ENCODE measurements at places on chromosomes 6 and 20.
A peak's percentile ranks its signal among the peaks of the same experiment; 100 is the strongest.

- no peak for DNase-seq
These were observed 6.0 kb upstream of the MYLK4 start for GRCh38 chr6:2756687-2757224.

- no peak for DNase-seq
These were observed 822 bp downstream of the RAB22A start for GRCh38 chr20:58310291-58310782.

GRCh38 chr6:118177720-118178119 is 270.7 kb downstream of the SLC35F1 start:
- no peak for DNase-seq

- DNase-seq: no peak
These were observed 60.0 kb downstream of the CD83 start for GRCh38 chr6:14177413-14178082.

DNA sequence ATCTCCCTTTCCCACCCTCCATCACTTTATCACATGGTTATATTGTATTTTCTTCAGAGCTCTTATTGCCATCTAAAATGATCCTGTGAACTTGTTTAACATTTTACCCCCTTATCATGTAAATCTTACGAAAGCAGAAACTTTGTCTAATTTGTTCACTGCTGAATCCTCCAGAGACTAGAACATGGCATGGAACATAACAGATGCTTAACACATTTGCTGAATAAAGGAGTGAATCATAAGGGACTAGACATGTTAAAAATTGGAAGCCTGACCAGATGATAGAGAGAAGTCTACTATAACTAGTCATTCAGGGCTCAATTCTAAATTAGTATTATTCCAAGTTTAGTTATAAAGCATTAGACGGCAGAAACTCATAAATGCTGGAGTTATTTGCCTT is 73.3 kb downstream of the MAN1A1 start:
- DNase-seq: no peak

DNA sequence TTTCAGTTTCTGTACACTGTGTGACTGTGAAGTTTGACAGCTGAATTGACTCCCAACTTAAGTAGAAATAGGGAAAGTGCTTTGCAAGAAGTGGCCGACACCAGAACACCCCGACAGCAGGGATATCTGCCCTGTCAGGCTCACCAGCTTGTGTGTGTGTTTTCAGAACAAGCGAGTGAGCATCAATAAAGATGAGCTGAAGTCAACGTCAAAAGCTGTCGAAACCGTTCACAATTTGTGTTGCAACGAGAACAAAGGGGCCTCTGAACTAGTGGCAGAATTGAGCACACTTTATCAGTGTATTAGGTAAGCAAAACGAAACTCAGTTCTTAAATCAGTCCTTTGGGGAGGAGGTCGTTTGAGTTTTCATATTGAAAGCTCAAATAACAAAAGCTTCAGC is 10.7 kb downstream of the NELFCD start:
- peak; percentile 7 for DNase-seq

DNA sequence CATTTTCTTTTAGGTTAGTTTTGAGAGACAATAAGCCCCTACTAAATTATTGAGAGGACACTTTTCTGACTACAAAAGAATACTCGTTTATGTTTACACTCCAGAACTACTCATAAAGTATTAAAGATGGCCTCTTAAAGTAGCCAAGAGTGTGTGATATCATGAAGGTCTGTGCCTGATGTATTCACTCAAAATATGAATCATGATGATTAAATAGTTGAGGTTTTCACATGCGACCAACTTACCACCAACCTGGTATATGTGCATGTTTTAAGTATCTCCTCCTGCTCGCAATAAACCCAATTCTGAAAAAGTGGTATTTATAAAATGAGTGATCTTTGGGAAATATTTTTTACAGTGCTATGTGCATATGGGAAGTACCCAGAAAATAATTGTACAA is 43.9 kb downstream of the IL20RA start:
- DNase-seq: no peak

DNA sequence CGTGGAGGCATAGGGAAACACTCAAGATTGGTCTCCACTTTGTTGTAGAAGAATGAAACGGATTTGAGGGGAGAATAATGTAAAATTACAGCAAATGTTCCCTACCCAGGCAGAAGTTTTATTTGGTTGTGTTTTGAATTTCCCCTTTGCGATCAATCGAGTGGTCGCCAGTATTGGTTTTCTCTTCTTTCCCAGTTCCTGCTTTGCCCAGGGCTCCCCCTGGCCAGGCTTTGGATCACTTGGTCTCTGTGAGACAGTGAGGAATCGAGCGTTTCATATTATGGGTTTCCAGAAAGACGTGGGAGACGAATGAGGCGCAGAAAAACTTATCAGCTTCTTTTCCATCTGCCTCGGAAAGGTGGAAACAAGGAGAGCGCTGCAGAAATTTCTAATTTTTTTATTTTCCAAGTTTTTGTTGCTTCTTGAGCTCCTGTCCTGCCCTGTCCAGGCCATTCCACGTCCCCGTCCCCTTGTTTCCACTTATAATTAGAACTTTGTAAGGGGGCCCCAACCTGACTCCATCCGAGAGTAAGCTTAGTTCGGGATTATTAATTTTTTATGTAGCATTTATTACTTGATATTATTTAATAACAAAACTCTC is 7.5 kb upstream of the TBX18 start:
- DNase-seq: no peak

DNA sequence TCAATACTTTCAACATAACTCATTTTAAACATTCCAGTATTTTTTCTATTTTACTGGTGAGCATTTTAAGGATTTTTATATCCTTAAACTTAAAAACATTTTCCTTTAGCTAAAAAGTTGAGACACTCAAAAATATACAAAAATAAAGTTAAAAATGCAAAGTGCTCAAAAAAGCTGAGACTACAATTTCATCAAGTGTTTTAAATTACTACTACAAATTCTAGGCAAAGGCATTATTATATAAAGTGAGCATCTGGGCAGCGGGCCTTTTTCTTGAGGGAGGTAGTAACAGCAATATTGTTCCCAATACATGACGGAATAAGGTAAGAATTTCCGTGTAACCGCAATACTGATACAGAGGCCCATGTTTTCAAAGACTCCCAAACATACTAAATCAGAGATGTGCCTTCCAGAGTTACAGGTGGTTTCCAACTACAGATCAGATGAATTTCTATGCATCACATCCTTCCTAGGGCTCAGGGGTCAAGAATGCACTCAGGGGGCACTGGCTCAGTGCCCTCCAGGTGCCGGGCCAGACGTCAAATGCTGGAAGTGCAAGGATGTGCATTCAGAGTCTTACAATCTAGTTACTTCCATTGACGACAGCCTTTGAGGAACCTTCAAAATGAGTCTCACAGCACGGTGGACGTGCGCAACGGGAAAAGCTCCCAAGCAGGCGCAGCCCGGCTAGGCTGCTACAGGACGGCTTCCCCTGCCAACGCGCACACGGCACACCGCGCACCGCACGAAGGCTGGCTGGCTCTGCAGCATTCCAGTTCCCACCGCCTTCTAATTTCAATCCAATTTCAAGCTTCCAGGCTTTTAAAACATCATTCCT is 1.7 kb downstream of the PHF10 start:
- DNase-seq: peak; percentile 59

DNA sequence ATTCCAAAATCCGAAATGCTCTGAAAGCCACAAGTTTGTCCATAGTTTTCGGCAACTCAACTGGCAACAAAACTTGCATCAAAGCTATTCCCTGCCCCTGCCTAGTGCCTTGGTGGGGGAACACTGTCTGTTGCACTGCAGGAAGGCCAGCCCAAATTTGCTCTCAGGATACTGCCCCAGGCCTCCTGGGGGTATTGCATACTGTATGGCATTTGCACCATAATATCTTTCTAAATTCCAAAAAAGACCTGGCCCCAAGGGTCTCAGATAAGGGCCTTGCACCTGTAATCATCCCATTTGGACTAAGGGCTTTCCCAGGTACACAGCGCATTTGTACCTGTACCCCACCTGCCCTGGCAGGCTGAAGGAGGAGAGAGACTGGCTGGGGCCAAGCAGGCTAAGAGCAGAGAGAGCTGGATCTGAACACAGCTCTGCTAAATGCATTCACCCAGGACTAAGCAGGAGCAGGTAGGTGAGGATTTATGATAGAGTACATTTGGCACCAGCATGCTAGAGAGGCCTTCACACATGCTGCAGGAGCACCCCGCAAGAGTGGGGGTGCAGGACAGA is 4.0 kb upstream of the GRM4 start:
- DNase-seq: no peak

- DNase-seq: peak; percentile 97
These were observed 1.3 kb downstream of the TUBB start for GRCh38 chr6:30721198-30722024.

GRCh38 chr6:125797120-125797885 is 6.5 kb downstream of the NCOA7 start:
- DNase-seq: no peak

DNA sequence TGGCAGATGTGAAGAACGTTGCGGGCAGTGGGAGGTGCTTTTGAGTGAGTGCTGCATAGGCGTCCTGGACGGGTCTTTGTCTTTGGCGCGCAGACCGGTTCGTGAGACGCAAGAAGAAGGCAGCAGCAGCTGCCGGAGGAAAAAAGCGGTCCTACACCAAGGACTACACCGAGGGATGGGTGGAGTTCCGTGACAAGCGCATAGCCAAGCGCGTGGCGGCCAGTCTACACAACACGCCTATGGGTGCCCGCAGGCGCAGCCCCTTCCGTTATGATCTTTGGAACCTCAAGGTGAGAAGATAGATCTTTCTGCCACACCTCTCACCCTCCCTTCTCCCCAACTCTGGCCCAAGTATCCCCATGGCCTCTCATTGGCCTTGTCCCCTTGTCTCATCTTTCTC is 1.1 kb downstream of the ABT1 start:
- DNase-seq: no peak

- peak; percentile 88 for DNase-seq
These were observed 31.1 kb downstream of the SERPINB6 start for GRCh38 chr6:2940010-2940850.

- DNase-seq: peak; percentile 81
These were observed 36.4 kb upstream of the HLA-C start for GRCh38 chr6:31308050-31308844.

- no peak for DNase-seq
These were observed 5.0 kb downstream of the SF3B5 start for GRCh38 chr6:144090384-144090783.

DNA sequence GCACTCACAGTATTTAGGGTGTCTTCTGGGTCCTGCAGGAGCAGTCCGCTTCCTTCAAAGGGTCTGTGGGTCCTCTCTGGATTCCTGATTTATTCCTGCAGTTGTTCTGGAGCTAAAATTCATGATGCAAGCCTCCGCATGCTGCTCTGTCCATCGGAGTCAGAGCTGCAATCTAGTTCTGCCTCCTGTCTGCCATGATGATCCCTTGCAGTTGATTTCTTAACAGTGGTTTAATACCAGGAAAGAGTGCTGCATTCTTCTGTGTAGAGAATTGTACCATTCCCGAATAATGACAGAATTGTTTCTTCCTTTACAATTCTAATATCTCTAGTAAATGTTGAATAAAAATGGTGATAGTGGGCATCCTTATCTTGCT is 72.0 kb upstream of the B3GAT2 start:
- no peak for DNase-seq

DNA sequence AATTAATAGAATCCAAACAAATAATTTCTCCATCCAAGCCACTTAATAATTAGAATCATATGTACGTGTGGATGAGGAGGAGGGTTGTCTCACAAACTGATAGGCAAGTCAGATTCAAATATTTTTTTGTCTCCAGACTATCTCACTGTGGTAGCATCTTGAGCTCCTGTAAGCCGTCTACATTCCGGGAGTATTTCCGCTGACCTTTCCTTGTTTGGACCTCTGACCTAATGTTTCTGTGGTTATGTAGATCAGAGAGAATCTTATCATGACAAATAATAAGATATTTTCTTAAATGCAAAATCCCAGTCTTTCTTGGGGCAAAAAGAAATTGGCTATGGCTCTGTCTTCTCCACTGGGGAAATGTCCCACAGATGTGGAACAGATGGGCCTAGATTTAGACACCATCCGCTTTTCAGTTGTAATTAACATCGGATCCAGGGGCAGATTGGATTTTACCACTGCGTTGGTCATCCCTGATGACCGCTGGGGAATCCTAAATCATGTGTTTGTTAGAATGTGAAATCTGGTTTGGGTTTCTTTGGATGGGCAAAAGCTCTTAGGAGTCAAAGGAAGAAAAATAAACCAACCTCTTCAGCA is 197.1 kb upstream of the RIN2 start:
- no peak for DNase-seq

DNA sequence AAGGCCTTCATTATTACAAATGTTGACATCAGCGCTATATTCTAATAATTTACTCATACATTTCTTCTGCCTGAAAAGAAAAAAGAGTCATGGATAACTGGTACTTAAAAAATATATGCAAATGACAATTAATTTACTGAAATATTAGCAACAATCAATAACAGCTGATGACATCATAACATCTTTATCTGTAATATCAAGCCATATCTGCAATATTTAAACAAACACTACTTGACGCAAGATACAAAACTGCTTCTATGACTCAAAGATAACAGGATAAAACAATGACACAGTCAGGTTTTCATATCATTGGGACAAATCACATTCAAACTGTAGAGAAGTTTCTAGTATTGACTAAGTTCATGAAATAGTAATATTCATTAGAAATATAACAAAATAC is 16.5 kb downstream of the HACE1 start:
- DNase-seq: no peak

- no peak for DNase-seq
These were observed 26.8 kb upstream of the HSF2 start for GRCh38 chr6:122372647-122373046.

DNA sequence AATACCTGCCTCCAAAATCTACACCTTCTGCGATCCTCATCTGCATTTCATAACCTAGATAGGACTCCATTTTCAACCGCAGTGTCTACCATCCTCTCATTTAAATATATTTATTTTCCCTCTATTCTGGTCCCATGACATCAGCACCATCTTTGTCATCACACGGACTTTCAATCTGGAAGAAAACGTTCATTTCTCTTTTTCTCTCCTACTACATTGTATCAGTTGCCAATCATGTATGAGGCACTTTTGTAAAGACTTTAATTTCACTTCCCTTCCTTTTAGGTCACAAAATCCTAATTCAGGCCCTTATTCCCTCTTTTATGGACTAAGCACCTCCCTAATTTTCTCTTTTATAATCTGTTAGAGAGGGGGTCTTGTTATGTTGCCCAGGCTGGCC is 89.6 kb downstream of the PHACTR1 start:
- no peak for DNase-seq

DNA sequence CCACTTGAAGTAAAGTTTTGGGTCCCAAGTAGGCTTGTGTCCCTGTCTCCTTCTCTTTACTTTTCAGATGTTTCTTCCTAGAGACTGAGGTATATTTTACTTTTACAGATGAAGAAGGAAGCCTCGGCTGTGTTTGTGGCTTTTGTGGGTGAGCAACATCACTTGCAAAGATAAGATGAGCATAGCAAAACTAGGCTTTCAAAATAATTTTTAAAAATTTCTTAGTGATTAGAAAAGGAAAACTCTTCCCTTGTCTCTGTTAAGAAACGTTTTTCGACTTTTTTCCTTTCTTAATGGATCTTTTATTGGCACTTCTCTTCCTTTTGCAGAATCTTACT is 7.6 kb downstream of the PTPN1 start:
- no peak for DNase-seq

GRCh38 chr6:37516076-37516919 is 16.6 kb upstream of the CCDC167 start:
- peak; percentile 86 for DNase-seq

Data from activated T-cell treated with anti-CD3 and anti-CD28 coated beads, Interleukin-2, amount 50 U/mL, for 48 hours (primary cell).